ENCODE measurements at places on chromosomes 3 and 15.

DNA sequence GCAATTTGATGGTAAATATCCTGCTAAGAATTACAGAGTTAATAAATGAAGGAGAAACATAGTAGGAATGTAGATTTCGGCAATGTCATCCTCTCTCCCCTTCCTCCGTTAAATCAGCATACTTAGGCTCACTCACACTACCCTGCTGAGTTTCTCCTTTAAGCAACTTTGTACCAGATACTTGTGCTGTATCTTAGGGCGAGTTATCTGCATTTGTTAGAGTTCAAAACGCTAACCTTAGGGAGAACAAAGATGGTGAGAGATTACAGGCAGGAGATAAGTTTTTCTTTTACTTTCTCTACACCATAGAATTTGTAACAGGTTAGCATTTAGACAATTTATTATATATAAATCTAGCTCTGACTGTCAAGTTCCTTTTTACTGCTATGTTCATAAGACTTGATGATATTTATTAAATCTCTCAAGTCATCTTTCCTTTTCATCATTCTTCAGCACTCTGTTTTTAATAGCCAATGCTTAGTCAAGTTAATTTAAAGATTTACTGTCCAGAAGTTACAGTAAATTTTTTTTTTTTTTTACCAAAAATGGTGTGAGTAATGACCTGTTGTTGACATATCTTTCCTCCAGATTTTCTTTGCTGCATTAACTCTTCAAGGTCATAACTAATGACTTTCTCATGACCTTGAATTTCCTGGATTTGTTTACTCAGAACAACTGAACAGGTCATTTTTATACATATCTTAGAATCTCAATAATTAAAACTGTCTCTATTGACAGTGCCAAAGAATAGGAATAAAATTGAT lies 22.2 kb downstream of the SUCNR1 start:
- no peak for DNase-seq

DNA sequence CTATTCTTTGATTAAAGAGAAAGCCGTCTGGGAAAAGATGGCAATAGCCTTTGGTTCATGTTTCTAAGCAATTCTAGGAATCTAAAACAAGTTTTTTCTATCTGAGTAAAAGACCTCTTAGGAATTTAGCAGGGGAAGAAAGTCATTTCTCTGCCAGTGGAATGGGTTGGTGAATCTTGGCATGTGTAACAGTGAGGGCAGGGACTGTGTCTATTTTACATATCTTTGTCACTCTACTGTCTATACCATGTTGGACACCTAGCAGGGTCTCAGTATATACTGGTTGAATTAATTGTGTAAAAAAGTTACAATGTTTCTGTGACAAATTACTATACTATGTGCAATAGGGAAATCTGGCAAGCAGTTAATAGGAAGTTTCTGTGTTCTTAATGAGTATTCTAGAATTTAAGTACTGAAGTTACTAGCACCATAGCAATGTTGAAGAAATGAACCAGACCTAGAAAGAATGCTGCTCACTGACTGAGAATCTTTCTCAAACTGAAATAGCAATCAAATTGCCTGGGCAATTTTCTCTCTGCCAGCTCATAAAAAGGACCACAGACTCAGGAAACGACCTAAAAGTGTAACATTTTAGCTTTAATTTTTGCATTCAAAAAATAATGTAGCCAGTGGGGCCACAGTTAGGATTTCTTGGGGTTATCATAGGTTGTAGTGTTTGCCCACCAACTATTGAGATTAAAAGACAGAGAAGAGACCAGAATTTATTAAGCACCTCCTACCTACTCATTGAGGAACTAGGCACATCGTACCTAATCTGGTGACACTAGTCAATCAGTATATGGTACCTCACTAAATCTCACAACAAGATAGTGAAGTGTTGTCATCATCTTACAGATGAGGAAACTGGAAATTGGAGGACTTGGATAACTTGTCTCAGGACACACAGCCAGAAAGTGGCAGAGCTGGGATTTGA lies 56.2 kb upstream of the LEKR1 start:
- no peak for DNase-seq

DNA sequence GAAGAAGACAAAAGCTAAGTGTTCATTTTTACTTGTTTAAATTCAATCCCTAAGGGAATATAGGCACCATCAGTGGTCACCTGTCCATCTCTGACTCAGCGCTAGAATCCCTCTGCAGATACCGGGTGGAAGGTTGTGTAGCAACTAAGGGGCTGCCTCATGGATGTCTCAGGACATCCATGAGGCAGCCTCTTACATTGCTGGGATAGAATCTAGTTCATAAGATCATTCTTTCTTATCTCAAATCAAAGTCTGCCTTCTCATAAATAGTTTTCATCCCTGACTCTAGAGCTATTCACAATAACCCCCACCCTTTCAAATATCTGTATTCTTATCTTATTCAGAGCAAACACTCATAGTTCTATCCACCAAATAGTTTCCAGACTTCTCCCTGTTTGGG lies 38.1 kb downstream of the HSPBAP1 start:
- DNase-seq = no peak

DNA sequence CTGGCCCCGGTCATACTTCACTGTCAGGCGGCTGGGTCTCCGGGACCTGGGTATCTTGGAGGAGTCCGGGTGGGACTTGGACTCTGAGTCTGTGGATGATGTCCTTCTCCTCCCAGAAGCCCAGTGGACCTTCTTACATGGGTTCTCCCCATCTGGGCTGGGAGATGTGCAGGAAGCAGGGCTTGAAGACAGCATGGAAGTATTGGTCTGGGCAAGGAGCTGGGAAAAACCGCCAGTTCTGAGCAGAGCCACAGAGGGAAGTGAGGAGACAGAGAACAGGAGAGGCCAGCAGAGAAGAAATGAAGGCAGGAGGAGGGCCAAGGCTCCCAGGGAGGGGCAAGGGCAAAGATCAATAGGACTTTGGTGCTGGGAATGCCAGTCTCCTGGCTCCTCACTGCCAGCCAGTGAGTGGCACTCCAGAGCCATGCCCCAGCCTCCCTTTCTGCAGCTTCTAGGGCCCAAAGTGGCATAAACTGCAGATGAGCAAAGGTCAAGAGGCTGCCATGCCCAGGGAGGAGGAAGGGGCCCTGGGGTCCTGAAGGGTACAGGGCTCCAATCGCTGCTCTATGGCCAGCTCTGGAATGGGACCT lies at the start of gene PPP1R14D:
Gene PPP1R14D (minus strand): TSS at position 262 of the 590 bp plus-strand sequence. CDS start 67 bp downstream, at position 195.
- no peak for DNase-seq

DNA sequence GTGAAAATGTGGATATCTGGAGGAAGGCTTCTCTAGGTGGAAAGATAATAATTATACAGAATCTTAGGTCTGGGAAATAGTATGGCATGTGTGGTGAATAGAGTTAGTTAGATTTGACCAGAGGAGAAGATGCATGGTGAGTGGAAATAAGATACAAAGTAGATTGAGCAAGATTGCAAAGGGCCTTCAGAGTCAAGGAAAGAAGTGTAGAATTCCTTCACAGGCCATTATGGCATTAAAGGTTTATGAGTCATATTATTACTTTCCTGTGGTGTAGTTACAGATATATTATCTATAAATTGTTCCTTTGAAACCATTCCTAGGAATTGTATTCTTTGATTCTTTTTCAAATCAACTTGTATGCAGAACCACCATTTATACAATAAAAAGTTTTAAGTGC lies 660.3 kb downstream of the SI start:
- no peak for DNase-seq

- DNase-seq = no peak
Measured at GRCh38 chr3:183563536-183563874, 8.0 kb upstream of the KLHL6 start.

DNA sequence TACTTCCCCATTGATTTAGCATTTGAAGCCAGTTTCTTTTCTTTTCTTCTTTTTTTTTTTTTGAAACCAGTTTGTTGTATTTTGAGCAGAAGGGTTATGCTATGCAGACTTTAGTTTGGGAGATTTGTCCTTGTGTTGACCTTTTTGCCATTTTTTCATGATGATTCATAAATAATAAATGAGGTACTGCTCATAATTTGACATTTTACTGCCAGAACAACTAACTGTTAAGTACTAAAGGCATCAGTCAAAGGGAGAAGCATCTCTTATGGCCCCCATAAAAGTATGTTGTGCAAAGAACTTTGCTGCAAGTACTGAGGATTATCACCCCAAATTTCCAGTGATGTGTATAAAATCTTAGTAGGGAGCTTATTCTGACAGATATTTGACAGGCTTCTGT lies 1.7 kb upstream of the GPR87 start:
- no peak for DNase-seq

GRCh38 chr3:27072810-27073651 lies 296.2 kb downstream of the NEK10 start:
- DNase-seq = no peak

GRCh38 chr15:62027263-62027565 lies 33.0 kb downstream of the VPS13C start:
- no peak for DNase-seq

- DNase-seq = no peak
Measured at GRCh38 chr3:27661797-27662196, 60.3 kb downstream of the EOMES start.

- DNase-seq = no peak
Measured at GRCh38 chr15:61146931-61147230, 82.2 kb downstream of the RORA start.

- DNase-seq = no peak
Measured at GRCh38 chr3:128432971-128433836, 33.5 kb downstream of the DNAJB8 start.

- no peak for DNase-seq
Measured at GRCh38 chr3:11300970-11301369, 28.8 kb downstream of the ATG7 start.

DNA sequence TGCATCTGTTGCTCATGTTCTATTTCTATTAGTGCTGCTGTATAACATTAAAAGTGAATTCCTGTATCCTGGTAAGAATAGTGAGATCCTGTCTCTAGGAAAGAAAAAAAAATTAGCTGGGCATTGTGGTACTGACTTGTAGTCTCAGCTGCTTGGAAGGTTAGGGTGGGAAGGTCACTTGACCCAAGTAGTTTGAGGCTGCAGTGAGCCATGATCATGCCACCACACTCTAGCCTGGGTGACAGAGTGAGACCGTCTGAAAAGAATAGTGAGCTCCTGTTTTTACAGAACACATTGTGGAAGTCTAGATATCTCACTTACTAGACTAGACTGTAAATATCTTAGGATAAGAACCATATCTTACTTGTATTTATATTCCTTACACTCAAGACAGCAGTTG lies 4.6 kb downstream of the ATP11B start:
- DNase-seq = no peak

GRCh38 chr3:111033470-111034050 lies 38.1 kb upstream of the NECTIN3 start:
- no peak for DNase-seq

GRCh38 chr3:30607032-30607833 lies 832 bp downstream of the TGFBR2 start:
- no peak for DNase-seq

GRCh38 chr3:53156368-53156834 lies 4.6 kb upstream of the PRKCD start:
- no peak for DNase-seq

DNA sequence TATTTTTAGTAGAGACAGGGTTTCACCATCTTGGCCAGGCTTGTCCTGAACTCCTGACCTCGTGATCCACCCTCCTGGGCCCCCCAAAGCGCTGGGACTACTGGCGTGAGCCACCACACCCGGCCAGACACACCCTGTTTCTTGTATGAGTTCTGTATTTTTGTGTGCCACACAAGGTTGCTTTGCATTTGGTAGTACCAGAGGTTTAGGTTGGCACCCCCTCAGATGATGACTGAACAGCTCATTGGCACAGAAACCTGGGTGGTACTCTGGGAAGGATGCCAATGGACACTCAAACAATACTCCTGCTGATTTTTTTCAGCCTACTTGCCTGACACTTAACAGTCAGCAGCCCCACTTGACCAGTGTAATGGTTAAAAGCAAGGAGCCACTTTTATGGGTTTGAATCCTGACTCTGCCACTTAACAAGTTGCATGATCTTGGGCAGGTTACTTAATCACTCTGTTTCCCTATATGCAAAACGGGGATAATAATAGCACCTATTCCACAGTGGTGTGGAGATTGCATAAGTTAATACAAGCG lies 39.2 kb upstream of the BCL2A1 start:
- DNase-seq = no peak

GRCh38 chr15:40338921-40339620 lies 1.7 kb downstream of the CCDC9B start:
- DNase-seq = peak; percentile 76

DNA sequence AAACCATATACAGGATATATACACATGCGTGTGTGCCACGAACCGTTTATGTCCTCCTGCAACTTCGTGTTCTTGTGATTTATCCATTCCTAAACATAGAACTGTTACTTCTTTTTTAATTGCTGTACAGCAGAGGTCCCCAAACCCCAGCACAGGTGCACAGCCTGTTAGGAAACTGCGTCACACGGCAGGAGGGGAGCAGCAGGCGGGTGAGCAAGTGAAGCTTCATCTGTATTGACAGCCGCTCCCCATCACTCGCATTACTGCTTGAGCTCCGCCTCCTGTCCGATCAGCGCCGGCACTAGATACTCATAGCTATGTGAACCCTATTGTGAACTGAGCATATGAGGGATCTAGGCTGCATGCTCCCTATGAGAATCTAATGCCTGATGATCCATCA lies 34.9 kb upstream of the NRROS start:
- DNase-seq = no peak

- DNase-seq = no peak
Measured at GRCh38 chr3:81068546-81068945, 692.9 kb downstream of the GBE1 start.

- no peak for DNase-seq
Measured at GRCh38 chr3:117618462-117618861, 908.9 kb downstream of the TUSC7 start.

- DNase-seq = no peak
Measured at GRCh38 chr3:194137008-194137505, 1.1 kb downstream of the HES1 start.

- no peak for DNase-seq
Measured at GRCh38 chr3:153978006-153978405, 143.2 kb upstream of the ARHGEF26 start.

Measured in AG04449 (cell line).